ENCODE measurements at places on chromosomes 1 and 21.

DNA sequence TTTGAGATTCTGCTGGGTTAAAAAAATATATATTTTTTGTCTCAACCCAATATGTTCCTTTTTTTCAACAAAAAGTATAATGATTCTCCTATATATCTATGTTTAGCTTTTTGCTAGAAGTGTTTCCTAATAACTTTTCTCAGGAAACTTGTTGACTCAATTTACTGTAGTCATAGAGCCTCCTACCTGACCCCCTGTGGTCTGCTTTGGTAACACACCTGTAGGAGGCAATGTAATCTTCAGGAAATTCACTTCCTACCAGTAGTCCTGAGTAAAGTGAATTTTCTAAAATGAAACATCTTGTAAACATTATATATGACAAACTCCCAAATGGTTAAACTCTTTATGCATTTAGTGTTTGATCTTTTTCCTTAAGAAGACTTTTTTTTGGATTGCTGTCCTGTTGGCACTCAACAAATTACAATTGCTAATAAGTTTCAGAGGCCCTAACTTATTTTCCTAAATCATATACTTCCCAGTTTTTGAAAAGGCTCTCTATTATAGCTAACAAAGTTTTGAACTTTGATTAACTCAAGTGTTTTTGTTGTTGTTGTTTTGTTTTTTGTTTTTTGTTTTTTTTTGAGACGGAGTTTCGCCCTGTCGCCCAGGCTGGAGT is 118.3 kb downstream of the OLFML2B start:
- DNase-seq: no peak

- no peak for DNase-seq
Observed at GRCh38 chr1:149903836-149904491, 4.6 kb downstream of the BOLA1 start.

DNA sequence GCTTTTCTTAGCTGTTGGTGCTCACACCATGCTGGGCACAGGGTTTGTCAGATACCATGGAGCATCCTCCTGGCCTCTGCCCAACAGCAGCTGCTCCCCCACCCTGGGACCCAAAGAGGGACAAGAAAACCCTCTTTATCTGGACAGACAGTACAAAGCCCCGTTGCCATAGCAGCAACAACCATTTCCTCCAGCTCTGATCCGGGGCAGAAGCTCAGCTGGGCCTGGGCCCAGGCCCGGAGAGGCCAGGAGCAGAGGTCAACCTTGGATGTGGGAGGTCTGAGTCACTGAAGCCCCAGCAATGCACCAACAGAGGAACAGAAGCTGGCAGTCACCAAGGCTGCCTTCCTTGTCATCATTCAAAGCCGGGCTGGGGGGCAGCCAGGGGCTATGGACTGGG is 228.4 kb upstream of the POU3F1 start:
- DNase-seq: no peak

DNA sequence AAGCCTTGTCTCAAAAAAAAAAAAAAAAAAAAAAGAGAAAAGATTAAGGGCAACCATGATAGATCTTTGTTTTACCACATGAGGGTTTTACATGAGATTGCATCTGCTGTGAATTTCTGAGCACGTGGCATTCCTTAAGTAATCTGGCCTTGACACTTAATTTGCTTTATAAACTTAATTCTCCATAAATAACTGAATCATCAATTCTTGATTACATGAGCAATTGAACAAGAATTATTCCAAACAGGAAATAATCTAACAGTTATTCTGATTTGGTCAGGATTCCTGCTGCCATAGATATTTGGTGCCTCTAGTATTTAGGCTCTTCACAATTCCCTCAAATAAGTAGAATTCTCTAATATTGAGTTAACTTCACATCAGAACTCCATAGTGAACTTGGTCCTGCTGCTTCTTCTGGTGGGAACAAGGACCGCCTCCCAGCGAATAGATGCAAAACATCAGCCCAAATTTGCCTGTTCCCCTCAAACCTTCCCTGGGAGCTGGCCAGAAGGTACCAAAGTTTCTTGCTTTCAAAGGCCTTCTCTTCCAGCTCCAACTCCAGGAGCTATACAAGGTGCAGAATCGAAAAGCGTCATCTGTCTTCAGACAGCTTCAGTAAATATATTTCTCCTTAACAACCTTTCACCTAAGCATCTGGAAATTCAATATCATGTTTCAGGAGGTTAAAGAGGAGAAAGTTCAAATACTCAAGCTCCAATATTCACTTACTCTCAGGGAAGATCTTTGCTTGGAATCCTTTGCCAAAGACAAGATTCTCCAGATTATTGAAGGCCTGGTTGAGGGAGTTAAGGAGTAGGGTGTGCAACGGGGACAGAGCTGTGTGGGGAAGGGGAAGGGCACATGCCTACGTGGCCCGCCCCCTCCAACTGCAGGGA is 1.0 kb downstream of the KRTCAP2 start:
- DNase-seq: peak; percentile 45

DNA sequence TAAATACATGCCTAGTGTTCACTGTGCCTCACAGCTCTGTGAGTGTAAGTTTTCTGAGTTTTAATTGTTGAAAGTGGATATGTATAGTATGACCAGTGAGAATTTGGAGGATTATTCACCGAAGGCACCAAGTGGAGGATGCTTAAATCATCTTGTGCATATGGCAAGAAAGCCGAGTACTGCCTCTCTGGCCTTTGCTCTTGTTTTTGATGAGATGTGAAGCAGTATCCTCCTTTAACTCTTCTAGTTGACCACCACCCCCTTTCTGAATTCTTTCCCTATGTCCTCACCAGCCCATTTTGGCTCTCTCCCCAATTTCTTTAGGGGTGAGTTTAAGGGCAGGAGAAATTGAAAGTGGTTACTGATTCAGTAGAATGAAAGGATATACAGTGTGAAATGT is 130.4 kb downstream of the SYT2 start:
- no peak for DNase-seq

DNA sequence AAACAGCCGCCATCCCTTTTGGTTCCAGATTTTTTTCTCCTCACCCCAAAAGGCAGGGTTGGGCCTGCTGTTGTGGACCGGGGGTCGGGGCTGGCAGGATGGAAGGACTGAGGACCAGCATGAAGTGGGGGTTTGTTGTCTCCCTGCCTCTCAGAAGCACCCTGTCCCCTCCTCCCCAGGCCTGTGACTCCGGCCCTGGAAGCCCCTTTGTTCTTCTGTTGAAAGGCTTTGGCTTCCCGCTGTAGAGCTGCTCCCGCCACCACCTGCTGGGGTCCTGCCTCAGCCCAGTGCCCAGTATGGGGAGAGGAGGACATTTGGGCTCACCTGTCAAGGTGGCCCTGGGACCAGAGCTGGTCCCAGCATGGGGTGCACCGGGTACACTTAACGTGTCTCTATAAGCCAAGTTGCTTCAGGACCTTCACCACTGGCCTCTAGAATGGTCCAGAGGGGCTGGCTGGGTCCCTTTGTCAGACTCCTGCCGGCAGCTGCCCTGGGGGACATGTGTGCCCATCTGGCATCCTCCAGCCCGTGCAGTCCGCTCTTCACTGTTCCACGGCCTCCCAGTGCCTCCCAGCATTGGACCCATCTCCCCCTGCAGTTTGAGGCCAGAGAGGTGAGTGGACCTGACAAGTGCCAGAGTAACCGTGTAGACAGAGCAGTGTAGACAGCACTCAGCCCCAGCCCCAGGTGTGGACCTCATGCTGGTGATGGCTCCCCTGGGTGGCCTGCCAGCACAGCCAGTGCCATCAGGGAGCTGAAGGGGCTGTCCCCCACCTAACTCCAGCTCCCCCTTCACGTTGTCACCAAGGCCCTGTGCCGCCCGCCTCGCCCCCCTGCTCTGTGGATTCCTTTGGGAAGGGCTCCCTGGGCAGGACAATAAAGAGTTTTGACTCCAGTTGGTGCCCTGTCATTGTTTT is 6.1 kb upstream of the SYTL1 start:
- no peak for DNase-seq

DNA sequence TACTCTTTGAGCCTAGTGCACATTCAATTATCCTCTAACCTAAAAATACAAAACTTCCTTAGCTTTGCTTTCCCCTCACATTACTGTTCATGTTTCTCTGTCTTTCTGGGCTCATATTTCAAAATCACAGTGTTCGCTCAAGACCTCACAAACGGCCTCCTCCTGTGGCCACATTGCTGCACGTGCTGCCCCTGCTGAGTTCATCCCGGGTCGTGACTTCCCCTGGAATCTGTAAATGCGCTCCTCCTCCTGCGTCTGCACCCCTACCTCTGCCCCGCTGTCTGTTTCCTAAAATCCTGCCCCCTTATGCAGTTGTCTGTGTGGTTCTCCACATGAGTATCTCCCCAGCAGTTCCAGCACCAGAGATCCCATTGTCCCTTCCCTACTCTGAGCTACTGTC is 45.5 kb upstream of the RAVER2 start:
- DNase-seq: no peak

- DNase-seq: no peak
Observed at GRCh38 chr1:25695771-25696311, 79.2 kb downstream of the MAN1C1 start.

- DNase-seq: no peak
Observed at GRCh38 chr1:204754821-204755220, 69.3 kb upstream of the LRRN2 start.

All from activated CD8-positive, alpha-beta memory T cell treated with anti-CD3 and anti-CD28 coated beads, Interleukin-2, amount 50 U/mL, for 48 hours (primary cell).